ENCODE measurements at places on chromosomes 11 and 22. TPM values are rescaled to one million over a fixed set of nuclear protein-coding genes. Genes with fewer than 3 reads are reported as not detected.
A peak's percentile ranks its signal among the peaks of the same experiment; 100 is the strongest.

Gene PKP3
- 28.5 TPM for total RNA-seq

Gene KCNK4
- total RNA-seq: not detected

Gene DLG2
- total RNA-seq: 17.0 TPM

Gene GLYAT
- total RNA-seq: not detected

DNA sequence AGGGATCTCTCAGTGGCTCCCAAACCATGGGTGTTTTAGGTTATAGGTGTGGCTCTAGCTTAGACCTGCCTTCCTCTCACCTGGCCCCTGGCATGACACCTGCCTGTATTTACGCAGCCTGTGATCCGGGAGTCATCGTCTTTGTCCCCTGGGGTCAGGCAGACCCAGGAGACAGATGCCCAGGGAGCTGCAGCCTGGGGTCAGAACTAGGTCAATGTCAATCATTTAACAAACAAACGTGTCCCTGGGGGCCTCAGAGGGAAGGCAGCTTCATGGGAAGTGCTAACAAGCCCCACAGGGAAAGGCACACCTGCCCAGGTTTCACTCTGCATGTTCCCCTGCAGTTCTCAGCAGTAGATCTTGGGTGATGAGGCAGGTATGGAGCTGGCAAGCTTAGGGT is 12.0 kb downstream of the BACE1-AS start:
- no peak overlapping the region for H3K4me3 ChIP-seq
- H3K36me3 ChIP-seq: no peaks in the 10 kb centered on the region
- no peak overlapping the region for H3K27ac ChIP-seq
- peaks cover 7% of the 10 kb centered on the region for H3K4me1 ChIP-seq

- H3K4me3 ChIP-seq: no peak overlapping the region
- H3K36me3 ChIP-seq: no peaks in the 10 kb centered on the region
- H3K27ac ChIP-seq: no peak overlapping the region
- no peak for DNase-seq
Observed at GRCh38 chr22:37973271-37974170, 10.8 kb downstream of the SOX10 start.

GRCh38 chr11:45102361-45102809 is 44.1 kb upstream of the PRDM11 start:
- H3K27ac ChIP-seq: no peak overlapping the region
- H3K4me1 ChIP-seq: no peaks in the 10 kb centered on the region
- peak; percentile 46 for DNase-seq
- H3K4me3 ChIP-seq: no peak overlapping the region

- H3K4me1 ChIP-seq: no peaks in the 10 kb centered on the region
- no peak for DNase-seq
- no peak overlapping the region for H3K4me3 ChIP-seq
- peak overlapping the region; percentile 35 for H3K27ac ChIP-seq
- H3K36me3 ChIP-seq: no peaks in the 10 kb centered on the region
Observed at GRCh38 chr11:75326439-75326810, 25.0 kb downstream of the ARRB1 start.

DNA sequence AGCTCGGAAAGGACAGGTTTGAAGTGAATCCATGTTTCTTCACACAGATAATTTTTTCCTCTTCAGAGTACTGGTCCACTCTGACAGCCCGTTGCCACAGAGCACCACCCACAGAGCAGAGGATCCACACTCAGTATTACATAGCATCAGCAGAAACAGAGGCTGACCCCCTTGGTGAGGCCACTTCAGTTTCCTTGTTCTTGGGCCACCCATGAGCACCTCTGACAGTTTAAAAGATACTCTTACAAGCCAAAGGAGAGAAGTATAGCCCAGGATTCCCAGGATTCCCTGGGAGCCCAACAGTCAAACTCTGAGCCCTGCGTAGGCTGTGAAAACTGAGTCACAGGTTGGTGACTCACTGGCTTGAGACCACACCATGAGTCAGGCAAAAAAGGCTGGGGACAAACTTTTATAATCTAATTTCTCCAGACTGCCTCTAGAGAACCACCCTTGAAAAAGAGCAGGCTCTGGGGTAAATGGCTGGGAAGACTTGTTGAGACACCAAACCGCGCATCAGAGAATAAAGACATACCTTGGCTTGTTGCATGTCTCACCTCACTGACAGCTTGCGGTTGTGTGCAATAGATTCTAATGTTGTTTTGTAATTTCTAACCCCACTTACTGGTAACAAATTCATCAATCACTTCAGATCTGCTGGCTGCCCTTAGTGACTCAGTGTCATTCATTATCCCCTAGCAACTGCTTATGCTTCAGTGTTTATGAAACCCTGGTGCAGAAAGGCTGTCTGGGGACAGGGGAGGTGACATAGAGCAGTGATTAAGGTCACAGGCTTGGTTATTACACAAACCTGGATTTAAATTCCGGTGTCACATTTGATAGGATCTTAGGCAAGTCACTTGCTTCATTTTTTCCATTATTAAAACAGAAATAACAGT is 56.9 kb upstream of the PRSS23 start:
- DNase-seq: no peak
- no peak overlapping the region for H3K4me3 ChIP-seq
- H3K27me3 ChIP-seq: no peaks in the 10 kb centered on the region
- H3K36me3 ChIP-seq: no peaks in the 10 kb centered on the region
- peaks cover 5% of the 10 kb centered on the region for H3K4me1 ChIP-seq

- H3K4me3 ChIP-seq: no peak overlapping the region
- H3K4me1 ChIP-seq: peaks cover 14% of the 10 kb centered on the region
- no peak overlapping the region for H3K27ac ChIP-seq
- DNase-seq: no peak
- no peaks in the 10 kb centered on the region for H3K27me3 ChIP-seq
- no peaks in the 10 kb centered on the region for H3K36me3 ChIP-seq
Observed at GRCh38 chr11:96081561-96081960, 157.7 kb upstream of the MTMR2 start.

- no peaks in the 10 kb centered on the region for H3K4me1 ChIP-seq
- no peaks in the 10 kb centered on the region for H3K36me3 ChIP-seq
- no peak for DNase-seq
- H3K27ac ChIP-seq: no peak overlapping the region
Observed at GRCh38 chr11:61004180-61004611, 32.7 kb downstream of the CD6 start.

DNA sequence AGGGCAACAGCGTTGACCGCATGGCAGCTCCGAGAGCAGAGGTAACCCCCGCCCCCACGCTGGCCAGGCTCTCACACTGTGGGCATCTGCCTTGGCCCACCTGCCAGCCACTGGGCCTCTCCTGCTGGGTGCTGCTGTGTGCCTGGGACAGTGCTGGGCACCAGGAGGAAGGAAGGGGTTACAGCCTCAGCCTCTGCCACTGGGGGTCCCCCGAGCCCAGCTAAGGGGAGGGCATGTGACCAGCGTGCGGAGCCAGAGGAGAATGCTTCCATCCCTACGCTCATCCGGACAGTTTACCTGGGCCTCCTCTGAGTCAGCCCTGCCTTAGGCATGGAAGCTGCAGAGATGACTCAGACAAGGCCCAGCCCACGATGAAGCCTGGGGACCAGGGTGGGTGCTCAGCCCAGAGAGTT is 10.9 kb downstream of the NCF4 start:
- no peaks in the 10 kb centered on the region for H3K36me3 ChIP-seq
- no peaks in the 10 kb centered on the region for H3K27me3 ChIP-seq
- DNase-seq: no peak
- peaks cover 3% of the 10 kb centered on the region for H3K4me1 ChIP-seq
- no peak overlapping the region for H3K4me3 ChIP-seq

GRCh38 chr22:48647606-48648515 is 1179.8 kb downstream of the BRD1 start:
- no peak overlapping the region for H3K4me3 ChIP-seq
- no peaks in the 10 kb centered on the region for H3K36me3 ChIP-seq
- no peaks in the 10 kb centered on the region for H3K4me1 ChIP-seq
- no peaks in the 10 kb centered on the region for H3K27me3 ChIP-seq
- H3K27ac ChIP-seq: no peak overlapping the region
- no peak for DNase-seq

GRCh38 chr11:79708319-79708932 is 267.6 kb upstream of the TENM4 start:
- no peak overlapping the region for H3K27ac ChIP-seq
- H3K27me3 ChIP-seq: no peaks in the 10 kb centered on the region
- peak; percentile 51 for DNase-seq
- H3K36me3 ChIP-seq: no peaks in the 10 kb centered on the region

DNA sequence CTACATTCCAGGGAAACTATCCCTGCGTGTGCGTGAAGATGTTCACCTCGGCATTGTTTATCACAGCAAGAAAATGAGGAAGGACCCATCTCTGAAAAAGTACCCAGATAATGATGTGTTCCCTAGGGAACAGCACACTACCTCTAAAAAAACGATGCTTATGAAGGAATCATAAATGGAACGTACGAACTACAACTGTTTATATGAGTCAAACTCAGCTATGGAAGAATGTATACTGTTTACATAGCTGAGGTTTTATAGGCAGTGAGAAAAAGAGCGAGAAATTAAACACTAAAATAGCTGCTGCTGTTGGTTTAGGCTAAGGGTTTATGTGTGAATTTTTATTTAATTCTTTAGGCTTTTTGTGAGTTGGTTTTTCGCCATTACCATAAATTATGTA is 48.9 kb downstream of the APOL1 start:
- H3K27ac ChIP-seq: no peak overlapping the region
- no peaks in the 10 kb centered on the region for H3K4me1 ChIP-seq
- no peak overlapping the region for H3K4me3 ChIP-seq
- no peak for DNase-seq
- no peaks in the 10 kb centered on the region for H3K27me3 ChIP-seq

Measured in H1 (cell line).